ENCODE measurements at places on chromosomes 1 and 21.

DNA sequence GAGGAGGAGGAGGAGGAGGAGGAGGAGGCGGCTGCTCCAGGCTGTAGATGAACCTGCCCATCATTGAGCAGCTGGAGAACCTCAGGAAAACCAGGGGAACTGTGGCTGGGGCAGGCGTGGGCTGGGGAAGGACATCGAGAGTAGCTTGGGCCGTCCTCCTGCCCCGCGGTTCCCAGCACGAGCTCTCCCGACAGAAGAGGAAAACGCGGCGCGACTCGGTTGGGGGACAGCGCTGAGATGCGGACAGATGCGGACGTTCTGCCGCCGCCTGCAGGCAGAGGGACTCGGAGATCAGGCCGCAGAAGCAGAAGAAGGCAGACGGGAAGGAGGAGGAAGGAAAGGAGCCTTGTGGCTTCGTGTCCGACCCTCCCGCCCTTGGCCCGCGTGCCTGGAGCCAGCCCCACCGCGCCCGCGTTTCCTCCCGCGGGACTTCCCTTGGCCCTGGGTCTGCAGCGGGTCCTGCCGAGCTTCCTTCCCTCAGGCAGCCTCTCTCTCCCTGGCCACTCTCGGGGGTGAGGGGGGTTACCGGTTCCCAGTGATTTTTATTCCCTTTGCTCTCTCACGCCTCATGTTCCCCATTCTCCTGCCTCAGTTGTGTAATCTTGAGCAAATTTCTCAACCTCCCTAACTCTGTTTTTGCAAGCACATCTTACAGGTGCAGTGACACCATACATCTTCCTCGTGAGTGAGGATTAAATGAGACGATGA lies 1.7 kb upstream of the TNFRSF9 start:
- peak; percentile 73 for DNase-seq

GRCh38 chr21:27647921-27648320 lies 681.0 kb upstream of the ADAMTS5 start:
- no peak for DNase-seq

GRCh38 chr21:20999659-21000058 lies 1.4 kb downstream of the NCAM2 start:
- DNase-seq, result no peak

GRCh38 chr1:93223023-93223675 lies 42.6 kb downstream of the CCDC18 start:
- no peak for DNase-seq

GRCh38 chr1:248841702-248842395 lies 3.8 kb downstream of the ZNF672 start:
- DNase-seq, result no peak

- no peak for DNase-seq
Measured at GRCh38 chr1:151443846-151444782, 15.2 kb downstream of the POGZ start.

- DNase-seq, result peak; percentile 30
Measured at GRCh38 chr21:32587120-32587519, 1.8 kb upstream of the TCP10L start.

GRCh38 chr1:54358503-54359168 lies 47.6 kb downstream of the SSBP3 start:
- DNase-seq, result no peak

- no peak for DNase-seq
Measured at GRCh38 chr21:17610911-17611310, 1.8 kb downstream of the BTG3 start.

- no peak for DNase-seq
Measured at GRCh38 chr1:159247266-159247665, 42.6 kb downstream of the ACKR1 start.

GRCh38 chr21:46118316-46119143 lies 20.6 kb downstream of the COL6A2 start:
- peak; percentile 56 for DNase-seq

GRCh38 chr1:110341146-110341871 lies 2.1 kb downstream of the RBM15 start:
- no peak for DNase-seq

DNA sequence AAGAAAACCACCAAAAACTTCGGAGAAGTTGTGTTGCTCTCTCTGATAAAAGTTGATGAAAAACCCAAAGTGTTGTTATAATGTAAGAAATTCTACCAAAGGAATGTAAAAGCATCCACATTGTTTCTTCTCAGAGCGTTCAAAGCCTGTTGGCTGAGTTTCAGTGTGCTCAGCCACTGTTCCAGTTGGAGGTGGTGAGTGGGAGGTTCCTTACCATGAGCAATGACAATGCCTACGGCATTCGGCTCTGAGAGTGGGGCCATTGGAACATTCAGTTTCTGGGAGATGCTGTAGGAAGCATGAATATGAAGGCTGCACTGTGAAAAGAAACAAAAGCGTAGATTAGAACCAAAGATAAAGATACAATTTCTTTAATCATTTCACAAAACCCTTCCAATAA lies 20.5 kb upstream of the MYBPHL start:
- DNase-seq, result no peak

DNA sequence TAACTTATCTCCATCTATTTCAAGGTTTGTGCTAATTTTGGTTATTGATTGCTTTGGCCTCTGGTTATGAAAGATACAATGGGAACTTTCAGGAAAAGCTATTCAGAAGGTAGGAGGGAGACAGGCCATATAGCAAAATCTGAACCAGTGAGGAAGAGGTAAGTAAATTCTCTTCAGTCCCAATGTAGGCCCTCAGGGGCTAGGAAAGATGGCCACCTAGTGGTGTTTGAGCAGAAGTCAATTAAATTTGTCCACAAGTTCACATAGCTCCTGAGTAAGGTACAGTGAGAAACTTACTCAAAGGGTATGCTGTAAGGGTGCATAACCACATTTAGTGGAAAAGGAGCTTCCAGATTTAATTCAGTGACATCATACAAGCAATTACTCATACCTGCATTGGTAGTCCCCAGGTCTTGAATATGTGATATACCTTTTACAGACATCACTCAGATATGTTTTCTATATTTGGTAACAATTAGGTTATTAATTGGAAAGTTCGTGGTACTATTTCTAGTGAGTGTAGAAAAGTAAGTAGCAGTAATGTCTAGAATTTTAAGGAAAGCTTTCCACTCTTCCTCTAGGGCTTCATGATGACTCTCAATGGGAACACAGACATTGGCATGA lies 21.4 kb upstream of the FMO1 start:
- DNase-seq, result no peak

GRCh38 chr1:10864776-10865175 lies 68.3 kb upstream of the CASZ1 start:
- no peak for DNase-seq

DNA sequence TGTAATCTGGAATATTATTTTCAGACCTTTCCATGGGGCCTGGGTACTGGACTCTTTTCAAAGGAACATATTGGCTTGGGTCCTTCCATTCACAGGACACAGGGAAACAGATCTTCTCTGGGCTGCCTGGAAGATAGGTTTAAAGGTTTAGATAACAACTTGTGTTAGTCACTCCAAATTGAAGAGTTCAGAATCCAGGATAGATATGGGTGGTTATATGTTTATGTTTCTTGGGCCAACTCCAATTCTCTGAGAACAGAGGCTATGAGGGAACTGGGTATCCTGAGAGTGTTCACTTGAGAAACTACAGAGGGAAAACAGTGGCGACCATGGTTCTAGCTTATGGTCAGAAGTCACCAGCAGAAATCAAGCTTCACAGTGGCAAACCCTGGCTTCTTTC lies 8.7 kb upstream of the PIGM start:
- no peak for DNase-seq

- no peak for DNase-seq
Measured at GRCh38 chr1:14660801-14661200, 62.3 kb downstream of the KAZN start.

GRCh38 chr1:91591175-91591974 lies 90.7 kb downstream of the CDC7 start:
- no peak for DNase-seq

DNA sequence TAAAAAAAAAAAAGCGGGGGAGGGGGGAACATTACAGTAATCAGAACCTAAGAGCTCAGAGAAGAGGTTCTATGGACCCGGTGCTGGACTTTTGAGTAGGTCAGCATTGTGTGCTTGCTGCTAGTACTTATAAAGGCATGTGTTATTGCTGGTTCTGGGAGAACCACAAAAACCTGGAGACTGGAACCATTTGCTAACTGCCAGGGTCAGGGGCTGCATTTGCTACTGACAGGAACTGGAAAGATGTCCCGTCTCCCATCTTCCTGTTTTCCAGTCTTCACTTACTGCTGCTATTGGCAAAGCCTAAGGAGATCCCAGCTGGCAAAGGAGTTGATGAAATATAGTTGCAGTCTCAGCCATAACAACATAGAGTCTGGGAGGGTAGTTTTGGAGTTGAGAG lies 4.3 kb downstream of the RNF2 start:
- no peak for DNase-seq

- DNase-seq, result no peak
Measured at GRCh38 chr1:214537872-214538473, 13.4 kb downstream of the PTPN14 start.

GRCh38 chr1:60584371-60584770 lies 498.0 kb upstream of the NFIA start:
- DNase-seq, result no peak

DNA sequence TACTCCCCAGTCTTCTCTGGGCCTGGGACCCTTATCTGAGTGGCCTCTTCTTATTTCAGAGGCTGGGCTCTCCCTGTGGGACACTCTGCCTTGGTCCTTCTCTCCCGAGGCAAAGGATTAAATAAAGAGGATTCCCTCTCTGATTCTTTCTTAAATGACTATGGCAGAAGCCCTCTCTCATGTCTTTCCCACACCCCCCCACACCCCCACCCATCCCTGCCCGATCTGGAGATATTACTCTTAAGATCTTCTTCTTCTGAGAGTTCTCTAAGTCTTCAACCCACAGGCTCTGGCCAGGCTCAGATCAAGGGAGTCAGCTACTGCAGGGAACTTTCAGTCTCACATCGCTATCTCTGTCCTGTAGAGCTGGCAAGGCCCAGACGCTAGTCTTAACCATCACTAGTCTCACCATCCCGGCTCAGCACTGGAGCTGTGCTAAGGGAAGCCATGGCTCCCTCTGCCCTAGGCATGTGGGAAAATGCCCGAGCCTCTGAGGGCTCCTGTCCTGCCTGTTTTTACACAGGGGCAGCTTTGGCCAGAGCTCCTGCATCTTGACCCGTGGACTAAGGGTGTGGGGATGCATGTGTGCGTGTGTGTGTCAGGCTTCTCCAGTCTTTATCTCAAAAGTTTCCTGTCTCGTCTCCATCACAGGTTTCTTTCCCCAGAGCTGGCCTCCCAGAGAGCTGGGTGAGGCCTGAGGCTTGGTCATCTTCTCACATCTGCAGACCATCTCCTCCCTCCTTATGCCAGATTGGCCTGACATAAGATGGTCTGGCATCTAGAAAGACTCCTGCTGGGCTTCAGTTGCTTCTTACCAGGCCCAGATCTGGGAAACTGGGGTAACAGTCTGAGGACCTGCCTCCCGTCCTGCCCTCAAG lies 36.7 kb downstream of the LGR6 start:
- no peak for DNase-seq

DNA sequence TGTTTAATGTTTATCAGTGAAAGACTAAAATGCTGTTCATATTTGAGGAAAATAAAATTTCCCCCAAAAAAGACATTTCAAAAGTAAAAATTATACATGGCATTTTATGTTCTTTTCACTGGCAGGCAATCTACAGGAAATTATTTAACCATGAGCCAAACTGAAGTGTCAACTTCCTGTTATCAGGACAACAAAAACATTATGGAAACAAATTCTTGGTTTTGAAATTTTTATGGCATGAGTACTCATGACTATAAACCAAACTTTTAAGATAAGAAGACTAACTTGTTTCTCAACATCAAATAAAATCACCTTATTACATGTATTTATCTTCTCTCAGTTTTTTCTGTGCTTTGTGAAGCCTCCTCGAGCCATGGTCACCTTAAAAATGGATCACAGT lies 698.6 kb downstream of the LTN1 start:
- DNase-seq, result no peak

DNA sequence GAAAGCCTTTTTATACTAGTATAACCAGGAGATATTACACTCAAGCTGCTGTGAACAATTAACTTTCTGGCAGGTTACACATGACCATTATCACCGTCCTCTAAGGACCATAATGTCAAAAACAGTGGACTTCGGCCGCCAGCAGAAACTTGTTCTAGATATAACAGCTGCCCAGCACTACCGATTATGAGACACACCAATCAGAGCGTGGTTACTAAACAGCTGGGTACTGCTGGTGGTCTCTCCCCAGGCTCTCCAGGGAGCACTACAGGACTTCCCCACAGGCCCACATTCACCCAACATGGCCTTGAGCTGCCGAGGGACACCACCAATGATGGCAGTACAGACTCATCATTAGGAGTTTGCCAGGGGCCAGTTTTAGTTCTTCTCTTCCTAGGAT lies 57.9 kb upstream of the CTBS start:
- DNase-seq, result no peak

DNA sequence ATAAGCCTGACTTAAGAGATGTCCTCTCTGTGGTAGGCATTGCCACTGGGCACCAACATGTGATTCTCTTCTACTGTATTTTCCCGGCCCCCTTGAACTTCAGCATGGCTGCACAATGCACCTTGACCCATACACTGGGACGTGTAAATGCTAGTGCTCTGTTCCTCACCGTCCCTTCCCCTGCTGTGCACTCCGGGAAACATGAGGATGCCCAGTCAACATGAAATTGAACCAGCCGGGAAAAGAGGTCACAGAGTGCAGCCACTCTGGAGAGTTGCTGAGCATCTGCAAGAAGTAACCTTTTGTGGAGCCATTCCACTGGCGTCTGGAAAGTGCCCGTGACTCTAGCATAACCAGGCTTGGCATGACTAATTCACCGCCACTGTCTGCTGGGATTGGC lies 646.7 kb downstream of the NPHP4 start:
- no peak for DNase-seq

GRCh38 chr1:9684801-9685200 lies 33.3 kb downstream of the PIK3CD start:
- DNase-seq, result no peak

DNA sequence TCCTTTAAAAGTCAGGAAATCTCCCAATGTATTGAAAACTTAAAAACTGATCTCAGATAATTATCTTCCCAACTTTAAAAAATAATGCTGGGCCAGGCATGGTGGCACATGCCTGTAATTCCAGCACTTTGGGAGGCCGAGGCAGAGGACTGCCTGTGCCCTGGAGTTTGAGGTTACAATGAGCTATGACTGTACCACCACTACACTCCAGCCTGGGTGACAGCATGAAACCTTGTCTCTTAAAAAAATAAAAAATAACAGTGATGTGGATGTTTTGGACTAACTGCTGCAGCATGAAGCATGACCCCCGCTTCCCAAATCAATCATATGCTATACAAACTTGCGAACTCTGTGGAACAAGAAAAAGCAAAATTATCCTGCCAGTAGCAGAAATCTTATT lies 186.3 kb downstream of the RERE start:
- DNase-seq, result no peak
